ENCODE measurements at places on chromosomes 1 and 21. TPM values are rescaled to one million over a fixed set of nuclear protein-coding genes. Genes with fewer than 3 reads are reported as not detected.
A peak's percentile ranks its signal among the peaks of the same experiment; 100 is the strongest.

TMEM54 gene
- 5.6 TPM for polyA plus RNA-seq

FCRLB gene
- polyA plus RNA-seq, result 0.30 TPM

XPR1 gene
- polyA plus RNA-seq, result 18.6 TPM

RIMKLA gene
- polyA plus RNA-seq, result 3.4 TPM

ADORA3 gene
- polyA plus RNA-seq, result 1.2 TPM

REN gene
- not detected for polyA plus RNA-seq

LENEP gene
- polyA plus RNA-seq, result not detected

KCNJ9 gene
- polyA plus RNA-seq, result 0.08 TPM

PGBD5 gene
- 2.0 TPM for polyA plus RNA-seq

DNA sequence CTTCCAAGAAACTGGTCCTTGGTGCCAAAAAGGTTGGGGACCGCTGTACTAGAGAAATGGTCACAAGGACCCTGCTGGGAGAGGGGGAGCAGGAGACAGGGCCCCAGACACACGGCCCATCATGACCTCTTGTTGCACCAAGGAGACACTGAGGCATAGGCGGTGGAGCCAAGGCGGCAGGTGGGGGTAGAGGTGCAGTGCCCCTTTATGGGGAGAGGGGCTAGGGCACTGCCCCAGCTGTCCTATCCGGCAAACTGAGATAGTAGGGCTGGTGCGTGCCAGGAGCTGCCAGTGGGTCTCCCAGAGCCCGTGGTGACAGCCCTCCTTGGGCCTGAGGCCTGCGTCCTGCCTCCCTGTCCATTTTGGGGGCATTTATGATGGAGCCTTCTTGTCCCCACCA, 20.3 kb downstream of the TNNT2 start:
- H3K27ac ChIP-seq, result peak overlapping the region; percentile 46
- H3K27me3 ChIP-seq, result no peaks in the 10 kb centered on the region
- no peak overlapping the region for H3K4me3 ChIP-seq
- H3K36me3 ChIP-seq, result peaks cover 24% of the 10 kb centered on the region
- peaks cover 4% of the 10 kb centered on the region for H3K4me1 ChIP-seq
- peak; percentile 76 for DNase-seq

GRCh38 chr1:147641695-147642592, 28.4 kb downstream of the ACP6 start:
- H3K27me3 ChIP-seq, result no peaks in the 10 kb centered on the region
- peak; percentile 49 for DNase-seq
- peaks cover 5% of the 10 kb centered on the region for H3K4me1 ChIP-seq
- H3K36me3 ChIP-seq, result peaks cover 19% of the 10 kb centered on the region
- no peak overlapping the region for H3K4me3 ChIP-seq

DNA sequence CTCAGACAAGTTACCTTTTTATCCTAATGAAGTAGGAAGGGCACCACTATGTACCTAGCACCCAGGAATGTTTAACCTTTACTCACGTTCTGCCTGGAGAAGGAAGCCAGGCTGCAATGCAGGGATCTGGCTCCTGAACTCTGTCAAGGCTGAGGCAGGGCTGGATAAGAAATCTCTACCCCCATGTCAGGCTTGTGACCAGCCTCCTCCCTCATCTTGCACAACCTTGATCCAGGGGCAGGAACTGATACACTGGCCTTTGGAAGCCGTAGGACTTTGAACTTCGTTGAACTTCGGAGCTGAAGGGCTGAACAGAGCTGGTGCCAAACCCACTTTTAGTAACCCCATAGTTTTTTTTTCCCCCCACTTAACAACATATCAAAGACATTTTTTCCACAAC, 8.0 kb upstream of the AKR1A1 start:
- peaks cover 12% of the 10 kb centered on the region for H3K4me1 ChIP-seq
- H3K4me3 ChIP-seq, result no peak overlapping the region
- no peaks in the 10 kb centered on the region for H3K27me3 ChIP-seq
- H3K36me3 ChIP-seq, result no peaks in the 10 kb centered on the region

GRCh38 chr1:50841791-50842387, 118.2 kb downstream of the FAF1 start:
- no peaks in the 10 kb centered on the region for H3K27me3 ChIP-seq
- no peak overlapping the region for H3K4me3 ChIP-seq
- DNase-seq, result no peak
- peaks cover 5% of the 10 kb centered on the region for H3K4me1 ChIP-seq
- H3K36me3 ChIP-seq, result no peaks in the 10 kb centered on the region
- no peak overlapping the region for H3K27ac ChIP-seq

- no peak overlapping the region for H3K4me3 ChIP-seq
- H3K27ac ChIP-seq, result no peak overlapping the region
- H3K4me1 ChIP-seq, result peaks cover 10% of the 10 kb centered on the region
- peaks cover 4% of the 10 kb centered on the region for H3K27me3 ChIP-seq
- peaks cover 6% of the 10 kb centered on the region for H3K36me3 ChIP-seq
- no peak for DNase-seq
These were observed 106.9 kb downstream of the LTN1 start for GRCh38 chr21:28885853-28886177.

DNA sequence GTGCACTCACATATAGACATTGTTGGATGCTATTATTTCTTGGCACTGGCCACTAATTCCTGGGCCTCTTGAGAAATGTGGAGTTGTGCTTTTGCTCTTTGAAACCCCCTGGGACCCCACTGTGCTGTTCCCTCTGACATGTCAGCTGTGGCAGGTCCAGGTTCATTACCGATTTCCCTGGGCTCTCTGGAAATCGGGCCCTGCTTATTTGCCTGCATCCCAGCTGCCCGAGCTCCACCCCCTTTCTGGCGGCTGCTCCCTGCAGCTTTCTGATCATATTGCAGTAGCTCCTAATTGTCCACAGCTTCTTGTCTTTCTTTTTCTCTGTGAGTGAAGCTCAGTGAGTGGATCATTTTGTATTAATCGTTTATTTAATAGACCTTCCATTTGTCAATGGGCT, 183.7 kb upstream of the FAM78B start:
- no peak for DNase-seq
- H3K4me3 ChIP-seq, result no peak overlapping the region
- H3K4me1 ChIP-seq, result no peaks in the 10 kb centered on the region
- H3K27ac ChIP-seq, result no peak overlapping the region
- H3K27me3 ChIP-seq, result no peaks in the 10 kb centered on the region

GRCh38 chr1:193562121-193562520, 375.7 kb upstream of the B3GALT2 start:
- no peak overlapping the region for H3K4me3 ChIP-seq
- no peak for DNase-seq
- H3K27me3 ChIP-seq, result no peaks in the 10 kb centered on the region
- H3K27ac ChIP-seq, result no peak overlapping the region
- no peaks in the 10 kb centered on the region for H3K36me3 ChIP-seq

- DNase-seq, result no peak
- no peaks in the 10 kb centered on the region for H3K4me1 ChIP-seq
- no peaks in the 10 kb centered on the region for H3K27me3 ChIP-seq
These were observed 1109.3 kb upstream of the B3GALT2 start for GRCh38 chr1:194295685-194296084.

DNA sequence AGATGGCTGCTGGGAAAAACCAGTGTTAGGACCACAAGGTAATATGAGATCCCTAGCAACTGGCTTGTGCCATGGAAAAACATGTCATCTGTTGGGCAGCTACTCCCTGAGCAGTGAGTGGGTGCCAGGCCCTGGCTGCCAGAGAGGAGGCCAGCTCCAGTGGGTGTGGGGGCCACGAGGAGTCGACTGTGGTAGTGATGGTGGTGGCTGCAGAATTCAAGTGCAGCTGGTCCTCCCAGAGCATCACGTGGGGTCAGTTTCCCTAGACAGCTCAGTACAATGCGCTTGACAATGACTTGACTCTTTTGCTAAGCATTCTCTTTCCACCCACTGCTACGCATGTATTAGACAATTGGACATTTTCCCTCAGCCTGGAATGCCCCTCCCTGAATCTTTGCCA, 14.5 kb upstream of the CDC42 start:
- H3K4me1 ChIP-seq, result peaks cover 7% of the 10 kb centered on the region
- DNase-seq, result peak; percentile 65
- H3K27me3 ChIP-seq, result no peaks in the 10 kb centered on the region

- peak; percentile 51 for DNase-seq
- no peaks in the 10 kb centered on the region for H3K27me3 ChIP-seq
- H3K4me1 ChIP-seq, result peaks cover 5% of the 10 kb centered on the region
- no peaks in the 10 kb centered on the region for H3K36me3 ChIP-seq
These were observed 47.6 kb downstream of the ARHGEF16 start for GRCh38 chr1:3501856-3502640.

- H3K27me3 ChIP-seq, result peaks cover 11% of the 10 kb centered on the region
- H3K36me3 ChIP-seq, result no peaks in the 10 kb centered on the region
- DNase-seq, result no peak
- no peaks in the 10 kb centered on the region for H3K4me1 ChIP-seq
- H3K27ac ChIP-seq, result no peak overlapping the region
These were observed 63.5 kb upstream of the DMRTB1 start for GRCh38 chr1:53395671-53396215.

DNA sequence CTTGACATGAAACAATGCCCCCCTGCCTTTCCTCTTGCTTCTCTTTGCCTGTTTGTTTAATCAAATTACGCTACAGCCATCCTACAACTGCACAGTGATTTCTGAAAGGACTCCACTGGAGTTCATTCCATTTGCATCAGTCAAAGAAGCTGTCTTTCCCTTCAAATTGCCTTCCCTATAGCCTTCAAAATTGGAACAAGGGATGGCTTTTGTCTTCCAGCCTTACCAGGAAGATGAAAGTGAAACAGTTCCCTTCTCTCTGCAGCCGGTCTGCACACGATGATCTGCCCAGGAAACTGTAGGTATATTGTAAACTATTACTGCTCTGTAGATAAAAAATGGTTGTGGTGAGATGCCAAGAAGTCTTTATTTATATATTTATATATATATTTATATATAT, 65.6 kb upstream of the ETS2 start:
- no peak overlapping the region for H3K4me3 ChIP-seq
- H3K36me3 ChIP-seq, result no peaks in the 10 kb centered on the region
- H3K4me1 ChIP-seq, result no peaks in the 10 kb centered on the region
- H3K27ac ChIP-seq, result no peak overlapping the region
- no peaks in the 10 kb centered on the region for H3K27me3 ChIP-seq

GRCh38 chr1:240854367-240854766, 242.4 kb upstream of the GREM2 start:
- no peaks in the 10 kb centered on the region for H3K36me3 ChIP-seq
- no peak for DNase-seq
- no peak overlapping the region for H3K27ac ChIP-seq
- no peaks in the 10 kb centered on the region for H3K27me3 ChIP-seq
- no peak overlapping the region for H3K4me3 ChIP-seq
- no peaks in the 10 kb centered on the region for H3K4me1 ChIP-seq

DNA sequence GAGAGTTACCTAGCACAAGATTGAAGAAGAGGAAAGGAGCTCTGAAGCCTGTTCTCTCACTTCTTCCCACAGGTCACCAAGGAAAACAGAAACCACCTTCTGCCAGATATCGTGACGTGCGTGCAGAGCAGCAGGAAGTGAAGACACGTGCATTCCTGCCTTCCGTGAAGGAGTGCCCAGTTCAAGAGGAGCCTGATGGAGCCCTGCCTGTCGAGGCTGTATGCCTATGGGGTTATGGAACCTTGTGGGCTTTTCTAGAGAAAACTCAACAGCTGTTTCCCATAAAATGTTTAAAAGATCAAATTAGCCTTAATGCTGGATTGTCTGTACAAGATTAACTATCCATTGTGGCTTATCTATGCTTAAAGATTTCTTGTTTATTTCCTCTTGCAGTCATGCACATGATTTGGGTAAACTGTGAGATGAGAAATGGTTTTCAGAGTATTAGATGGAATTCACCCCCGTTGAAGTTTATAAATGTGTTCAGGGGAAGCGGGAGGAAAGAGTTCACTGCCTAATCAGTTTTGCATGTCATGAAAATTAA, 27.8 kb downstream of the NTPCR start:
- H3K27me3 ChIP-seq, result no peaks in the 10 kb centered on the region
- H3K27ac ChIP-seq, result no peak overlapping the region
- H3K4me3 ChIP-seq, result no peak overlapping the region

DNA sequence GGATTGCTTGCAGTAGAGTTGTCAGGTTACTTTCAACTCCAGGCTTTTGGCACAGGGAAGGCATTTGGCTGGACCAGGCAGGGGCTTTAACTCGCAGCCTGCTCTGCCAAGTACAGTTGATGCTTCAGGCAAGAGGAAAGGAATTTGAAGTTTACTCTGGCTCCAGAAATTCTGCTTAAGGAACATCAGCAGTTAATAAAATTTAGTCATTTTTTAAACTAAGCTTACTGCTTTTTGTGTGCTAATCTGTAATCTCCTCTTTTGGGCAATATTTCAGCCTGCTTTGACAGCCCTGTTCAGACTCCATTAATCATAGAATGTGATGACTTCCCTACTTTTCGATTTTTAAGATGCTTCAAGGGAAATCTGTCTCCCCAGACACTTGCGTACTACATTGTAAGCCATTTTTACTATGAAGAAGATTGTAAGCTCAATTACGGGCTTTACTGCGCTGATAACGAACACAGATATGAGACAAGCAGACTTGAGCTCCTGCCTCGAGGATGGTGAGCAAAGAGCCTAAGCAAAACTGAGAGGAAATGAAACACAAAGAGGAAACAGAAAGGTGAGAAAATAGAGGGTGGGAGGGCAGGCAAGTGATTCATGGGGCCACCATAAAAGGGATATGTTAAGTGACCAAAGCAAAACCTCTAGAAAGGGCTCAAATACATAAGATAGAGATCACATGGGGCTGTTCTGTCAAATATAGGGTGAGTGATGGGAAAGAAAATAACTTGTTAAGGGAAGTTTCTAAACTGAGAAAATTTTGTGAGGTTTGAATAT, 76.6 kb upstream of the VAV3 start:
- no peaks in the 10 kb centered on the region for H3K27me3 ChIP-seq
- H3K4me1 ChIP-seq, result peaks cover 4% of the 10 kb centered on the region
- H3K27ac ChIP-seq, result no peak overlapping the region
- DNase-seq, result no peak
- H3K4me3 ChIP-seq, result no peak overlapping the region

GRCh38 chr1:33332357-33332789, 11.5 kb upstream of the A3GALT2 start:
- peak overlapping the region; percentile 60 for H3K27ac ChIP-seq
- H3K4me1 ChIP-seq, result peaks cover 79% of the 10 kb centered on the region
- peaks cover 38% of the 10 kb centered on the region for H3K36me3 ChIP-seq
- H3K27me3 ChIP-seq, result no peaks in the 10 kb centered on the region
- no peak for DNase-seq

DNA sequence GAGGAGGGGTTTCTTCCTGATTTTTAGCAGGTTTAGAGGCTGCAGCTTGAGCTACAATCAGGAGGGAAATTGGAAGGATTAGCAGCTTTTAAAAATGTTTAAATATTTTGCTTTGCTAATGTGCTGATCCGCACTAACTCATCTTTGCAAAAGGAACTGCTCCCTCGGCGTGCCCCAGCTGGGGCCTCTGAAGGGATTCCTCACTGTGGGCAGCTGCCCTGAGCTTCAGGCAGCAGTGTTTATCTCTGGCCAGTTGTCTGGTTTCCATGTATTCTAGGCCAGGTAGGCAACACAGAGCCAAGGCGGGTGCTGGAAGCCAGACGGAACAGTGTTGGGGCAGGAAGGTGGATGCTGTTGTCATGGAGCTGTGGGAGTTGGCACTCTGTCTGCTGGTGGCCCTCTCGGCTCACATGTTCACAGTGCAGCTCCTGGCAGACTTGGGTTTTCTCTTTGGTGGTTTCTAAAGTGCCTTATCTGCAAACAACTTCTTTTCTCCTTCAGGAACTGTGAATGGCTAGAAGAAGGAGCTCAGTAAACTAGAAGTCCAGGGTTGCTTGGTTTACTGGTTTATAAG, 18.9 kb downstream of the NECAP2 start:
- peaks cover 7% of the 10 kb centered on the region for H3K4me1 ChIP-seq
- DNase-seq, result no peak
- H3K27ac ChIP-seq, result no peak overlapping the region
- H3K27me3 ChIP-seq, result no peaks in the 10 kb centered on the region

GRCh38 chr1:17200756-17201155, 4.2 kb upstream of the PADI1 start:
- H3K27me3 ChIP-seq, result peaks cover 48% of the 10 kb centered on the region
- no peak for DNase-seq
- no peaks in the 10 kb centered on the region for H3K4me1 ChIP-seq
- no peak overlapping the region for H3K4me3 ChIP-seq
- no peak overlapping the region for H3K27ac ChIP-seq
- H3K36me3 ChIP-seq, result no peaks in the 10 kb centered on the region

Data from heart left ventricle (tissue), 16 donors.